Immature natural killer cell (primary cell): ENCODE measurements at places on chromosomes 12 and 14. TPM values are rescaled to one million over a fixed set of nuclear protein-coding genes. Genes with fewer than 3 reads are reported as not detected.

The TAS2R46 gene
- polyA plus RNA-seq: not detected

DNA sequence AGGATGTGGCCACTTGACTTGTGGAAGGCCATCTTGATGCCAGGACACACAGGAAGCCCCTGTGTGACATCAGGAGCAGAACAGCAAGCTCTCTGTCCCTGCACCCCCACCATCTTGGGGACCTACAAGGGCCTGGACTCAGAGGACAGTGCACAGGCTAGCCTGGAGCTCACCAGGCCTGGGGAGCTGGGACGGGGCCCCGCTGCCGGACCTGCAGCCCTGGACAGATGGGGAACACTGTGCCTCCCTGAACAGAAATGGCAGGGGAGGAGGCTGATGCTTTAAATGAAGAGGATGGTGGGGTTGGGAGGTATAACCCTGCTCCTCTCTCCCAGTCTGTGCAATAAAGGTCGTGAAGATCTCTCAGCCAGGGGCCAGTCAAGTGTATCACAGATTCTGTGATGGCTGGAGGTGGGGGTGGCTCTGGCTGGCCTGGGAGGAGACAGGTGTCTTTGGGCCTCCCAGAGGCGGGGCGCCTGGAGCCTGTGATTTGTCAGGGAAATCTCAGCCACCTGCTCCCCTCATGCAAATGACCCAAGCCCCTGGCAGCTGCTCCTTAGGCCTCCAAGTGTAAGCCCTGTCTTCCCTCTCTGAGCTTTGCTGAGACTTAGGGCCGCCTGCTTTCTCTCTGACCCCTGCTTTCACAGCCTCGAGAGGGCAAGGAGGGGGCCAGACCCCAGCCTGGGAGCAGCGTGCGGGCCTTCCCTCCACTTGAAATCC lies 1.1 kb upstream of the GNB3 start:
- no peak for DNase-seq

GRCh38 chr14:40981247-40981646 lies 625.4 kb upstream of the LRFN5 start:
- no peak for DNase-seq

The TMEM132D gene
- polyA plus RNA-seq: not detected

- peak; percentile 89 for DNase-seq
Observed at GRCh38 chr14:51596488-51597117, 55.1 kb upstream of the FRMD6 start.

DNA sequence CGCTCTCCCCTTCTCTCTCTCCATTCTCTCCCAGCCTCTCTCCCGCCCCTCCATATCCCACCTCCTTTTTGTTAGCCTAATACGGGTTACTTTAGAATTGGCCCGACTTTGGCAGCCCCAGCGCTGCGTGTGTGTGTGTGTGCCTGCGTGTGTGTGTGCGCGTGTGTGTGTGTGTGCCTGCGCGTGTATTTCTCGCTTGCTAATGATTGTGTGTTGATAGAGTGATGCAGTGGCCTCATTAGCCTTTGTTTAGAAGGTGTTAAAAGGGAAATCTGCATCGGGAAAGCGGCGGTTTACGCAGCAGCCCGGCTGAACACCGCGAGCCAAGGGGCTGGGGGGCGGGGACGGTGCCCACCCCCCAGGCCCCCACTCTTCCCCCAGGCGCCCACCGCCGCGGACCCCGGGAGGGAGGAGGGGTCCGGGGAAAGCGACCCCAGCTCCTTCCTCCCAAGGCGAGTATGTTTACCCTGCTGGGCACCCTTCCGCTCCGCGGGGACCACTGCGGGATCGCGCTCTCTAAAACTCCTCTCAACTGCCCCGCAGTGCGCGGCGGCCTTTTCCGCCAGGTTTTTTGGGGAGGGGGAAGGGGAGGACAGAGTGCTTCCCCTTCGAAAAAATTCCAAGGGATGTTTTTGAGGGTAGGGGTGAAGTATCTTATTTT lies 6.8 kb upstream of the LHX5 start:
- DNase-seq: no peak

DNA sequence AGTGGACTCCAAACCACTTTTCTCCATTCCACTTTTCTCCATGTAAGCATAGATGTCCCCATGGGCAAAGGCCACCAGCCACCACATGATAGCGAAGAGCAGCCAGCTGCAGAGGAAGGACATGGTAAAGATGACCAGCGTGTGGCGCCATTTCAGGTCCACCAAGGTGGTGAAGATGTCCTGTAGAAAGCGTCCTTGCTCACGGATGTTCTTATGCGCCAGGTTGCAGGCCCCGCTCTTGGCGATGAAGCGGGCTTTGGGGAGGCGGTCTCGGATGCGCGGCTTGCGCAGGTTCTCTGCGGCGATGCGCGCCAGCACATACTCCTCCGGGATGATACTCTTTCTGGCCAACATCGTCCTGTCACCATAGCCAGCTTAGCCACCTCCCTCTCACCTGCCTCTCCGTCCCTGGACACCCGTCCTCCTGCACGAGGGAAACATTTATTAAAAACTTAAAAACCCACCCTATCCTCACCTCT lies 1.2 kb downstream of the KCNJ8 start:
- DNase-seq: no peak

DNA sequence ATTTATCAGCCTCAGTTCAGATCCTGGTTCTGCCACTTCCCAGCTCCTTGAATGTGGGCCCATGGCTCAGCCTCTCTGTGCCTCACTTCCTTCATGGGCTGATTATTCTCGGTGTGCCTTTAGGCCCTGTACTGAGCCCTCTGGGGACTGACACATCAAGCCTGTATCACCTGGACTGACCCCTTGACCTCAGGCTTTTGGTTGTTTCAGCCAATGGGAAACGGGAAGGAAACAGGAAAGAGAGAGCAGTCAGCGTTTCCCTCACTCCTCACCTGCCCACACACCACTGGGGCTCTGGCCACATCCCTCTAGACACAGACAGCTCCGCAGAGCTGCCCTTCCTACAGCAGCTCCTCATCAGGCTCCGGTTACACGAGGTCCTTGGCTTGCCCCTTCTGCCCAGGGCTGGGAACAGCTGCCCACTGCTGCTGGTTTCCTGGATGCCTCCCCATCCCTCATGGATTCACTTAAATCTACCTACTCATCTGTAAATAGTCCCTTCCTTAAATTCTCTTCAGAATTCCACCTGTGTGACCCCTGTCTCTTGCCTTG lies 37.0 kb upstream of the ITPR2 start:
- DNase-seq: no peak

The ADAMTS20 gene
- not detected for polyA plus RNA-seq

GRCh38 chr14:101495827-101496775 lies 65.2 kb upstream of the DIO3 start:
- no peak for DNase-seq

The TMEM117 gene
- polyA plus RNA-seq: 2.0 TPM

The CLEC2A gene
- not detected for polyA plus RNA-seq

- peak; percentile 94 for DNase-seq
Observed at GRCh38 chr12:120252071-120252906, 13.2 kb downstream of the PXN start.

The OR4K5 gene
- polyA plus RNA-seq: not detected

The SPTB gene
- polyA plus RNA-seq: not detected

The ACSM4 gene
- not detected for polyA plus RNA-seq

DNA sequence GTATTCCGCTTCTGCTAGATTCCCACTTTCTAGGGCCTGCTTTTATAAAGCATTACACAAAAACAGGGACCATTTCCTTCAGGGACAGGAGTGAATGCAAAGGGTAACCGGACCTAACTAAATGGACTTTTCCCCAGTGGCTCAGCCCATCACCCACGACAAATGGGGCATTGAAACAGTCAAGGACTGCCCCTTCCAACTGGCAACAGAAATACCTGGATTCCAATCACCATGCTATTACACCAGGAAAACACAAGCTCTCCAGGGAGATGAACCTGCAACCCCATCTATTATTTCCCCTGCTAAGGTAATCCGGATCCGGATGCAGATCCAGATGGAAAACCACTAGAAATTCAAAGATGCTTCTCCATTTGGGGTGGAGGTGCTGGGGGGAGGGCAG lies 1.0 kb downstream of the MPHOSPH9 start:
- DNase-seq: no peak

- no peak for DNase-seq
Observed at GRCh38 chr14:106218174-106218573, 691.8 kb downstream of the TMEM121 start.

- DNase-seq: no peak
Observed at GRCh38 chr12:15741082-15741481, 48.1 kb downstream of the EPS8 start.

The KRT5 gene
- not detected for polyA plus RNA-seq

The OR6S1 gene
- not detected for polyA plus RNA-seq

- DNase-seq: peak; percentile 65
Observed at GRCh38 chr14:21024585-21025370, at the start of gene NDRG2. NDRG2 (minus strand) TSS chr14:21025061; CDS start chr14:21023315, 1,746 bp downstream.

The EML5 gene
- not detected for polyA plus RNA-seq

- no peak for DNase-seq
Observed at GRCh38 chr12:132264086-132265010, 65.0 kb downstream of the GALNT9 start.

DNA sequence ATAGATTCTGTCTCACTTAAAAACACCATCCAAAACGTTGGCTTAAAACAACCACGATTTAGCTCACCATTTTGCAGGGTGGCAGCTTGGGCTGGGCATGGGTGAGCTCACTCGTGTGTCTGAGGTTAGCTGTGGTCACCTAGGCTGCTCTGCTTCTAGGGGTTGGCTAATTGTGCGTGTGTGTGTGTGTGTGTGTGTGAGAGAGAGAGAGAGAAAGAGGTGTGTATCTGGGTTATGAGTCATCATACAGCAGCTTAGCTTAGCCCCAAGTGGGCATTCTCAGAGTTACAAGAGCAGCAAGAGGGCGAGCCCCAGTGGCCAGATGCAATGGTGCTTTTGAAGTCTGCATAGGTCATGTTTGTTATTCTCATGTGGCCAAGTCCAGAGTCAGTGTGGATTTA lies 6.0 kb downstream of the FBXW8 start:
- peak; percentile 77 for DNase-seq

DNA sequence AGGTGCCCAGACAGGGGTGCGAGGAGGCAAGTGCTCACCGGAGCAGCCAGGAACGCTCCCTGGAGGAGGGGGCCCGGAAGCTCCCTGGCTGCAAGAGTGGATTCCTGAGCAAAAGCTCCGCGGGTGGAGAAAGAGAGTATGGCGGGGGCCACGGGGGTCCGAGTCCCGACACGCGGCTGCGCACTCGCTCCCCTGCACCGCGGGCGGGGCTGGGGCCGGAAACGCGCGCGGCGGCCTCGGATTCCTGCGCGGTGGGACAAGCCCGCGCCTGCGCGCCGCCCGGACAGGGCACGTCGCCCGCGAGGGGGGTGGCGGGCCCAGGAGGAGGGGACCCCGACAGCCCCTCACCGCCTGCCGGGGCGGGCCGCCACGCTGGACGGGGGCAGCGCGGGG lies 27.8 kb upstream of the GPR132 start:
- peak; percentile 68 for DNase-seq

The AMDHD1 gene
- polyA plus RNA-seq: not detected

- no peak for DNase-seq
Observed at GRCh38 chr14:62736048-62737043, 308.9 kb downstream of the KCNH5 start.

DNA sequence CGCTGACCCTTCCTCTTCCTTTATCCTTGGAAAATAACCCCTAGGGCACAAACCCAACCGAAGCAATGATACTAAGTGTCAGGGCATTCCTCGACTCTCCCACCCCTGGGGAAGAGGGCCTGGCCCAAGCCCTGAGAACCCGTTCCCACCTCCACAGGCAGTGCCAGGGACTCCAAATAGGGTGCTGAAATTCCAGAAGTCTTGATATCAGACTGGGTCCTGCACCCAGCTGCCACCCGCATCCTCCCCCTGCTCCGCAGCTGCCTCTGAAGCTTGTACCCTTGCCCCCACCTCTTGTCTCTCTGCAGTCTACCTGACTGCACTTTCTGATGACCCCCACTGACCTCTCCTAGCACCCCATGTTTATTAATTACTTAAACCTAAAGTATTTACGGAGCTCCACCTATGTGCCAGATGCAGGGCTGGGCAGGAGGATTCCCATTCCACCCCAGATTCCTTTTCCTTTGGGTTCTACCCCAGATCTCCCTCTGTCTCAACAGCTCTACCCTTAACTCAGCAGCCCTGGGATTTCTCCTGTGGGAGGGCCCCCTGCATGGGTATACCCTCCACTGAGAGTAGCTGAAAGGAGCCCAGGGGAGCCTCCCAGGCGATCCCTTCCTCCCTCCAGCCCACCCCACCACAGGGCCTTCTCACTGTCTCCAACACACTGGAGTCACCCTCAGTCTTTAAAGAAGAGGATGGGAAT lies 4.1 kb upstream of the KRT18 start:
- DNase-seq: no peak

The TAS2R20 gene
- polyA plus RNA-seq: not detected

DNA sequence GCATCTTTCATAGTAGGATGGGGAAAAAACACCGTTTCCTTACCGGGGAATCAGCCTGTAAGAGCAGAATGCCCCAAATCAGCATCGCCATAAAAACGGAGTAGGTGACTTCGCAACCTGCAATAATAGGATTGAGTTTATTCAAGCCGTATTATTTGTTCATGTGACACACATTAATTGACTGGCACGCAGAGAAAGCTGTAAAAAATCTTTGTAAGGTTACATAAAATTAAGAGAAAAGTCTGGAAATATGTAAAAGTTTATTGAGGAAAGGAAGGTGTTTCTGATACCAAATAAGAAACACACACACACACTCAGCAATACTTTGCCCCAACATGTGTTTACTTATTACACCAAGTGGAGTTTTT lies 628 bp upstream of the CAPRIN2 start:
- no peak for DNase-seq

DNA sequence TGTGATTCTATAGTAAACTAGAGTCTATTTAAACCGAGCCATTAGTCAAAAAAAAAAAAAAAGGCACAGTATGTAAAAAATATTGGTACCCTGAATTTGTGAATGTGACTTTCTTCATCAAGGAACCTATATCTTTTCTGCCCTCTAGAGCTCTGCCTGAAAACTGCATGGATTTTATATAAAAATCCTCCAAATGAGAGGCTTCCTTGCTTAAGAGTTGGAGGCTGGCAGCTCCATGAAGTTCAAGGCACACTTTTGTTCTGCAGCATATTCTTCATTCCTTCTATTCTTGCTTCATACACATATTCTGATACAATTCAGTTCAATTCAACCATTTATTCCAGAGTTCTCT lies 23.1 kb upstream of the NKX2-8 start:
- no peak for DNase-seq

GRCh38 chr12:132556216-132556615 lies 54.2 kb downstream of the LRCOL1 start:
- no peak for DNase-seq

The AKT1 gene
- polyA plus RNA-seq: 14.8 TPM

The KRT82 gene
- not detected for polyA plus RNA-seq

The AICDA gene
- not detected for polyA plus RNA-seq

GRCh38 chr12:96192926-96193573 lies 1.1 kb upstream of the ELK3 start:
- no peak for DNase-seq
